Renal pelvis (tissue), 12 donors: ENCODE measurements at places on chromosomes 2 and 18. TPM values are rescaled to one million over a fixed set of nuclear protein-coding genes. Genes with fewer than 3 reads are reported as not detected.

The CHRNG gene
- polyA plus RNA-seq = 0.87 TPM

DNA sequence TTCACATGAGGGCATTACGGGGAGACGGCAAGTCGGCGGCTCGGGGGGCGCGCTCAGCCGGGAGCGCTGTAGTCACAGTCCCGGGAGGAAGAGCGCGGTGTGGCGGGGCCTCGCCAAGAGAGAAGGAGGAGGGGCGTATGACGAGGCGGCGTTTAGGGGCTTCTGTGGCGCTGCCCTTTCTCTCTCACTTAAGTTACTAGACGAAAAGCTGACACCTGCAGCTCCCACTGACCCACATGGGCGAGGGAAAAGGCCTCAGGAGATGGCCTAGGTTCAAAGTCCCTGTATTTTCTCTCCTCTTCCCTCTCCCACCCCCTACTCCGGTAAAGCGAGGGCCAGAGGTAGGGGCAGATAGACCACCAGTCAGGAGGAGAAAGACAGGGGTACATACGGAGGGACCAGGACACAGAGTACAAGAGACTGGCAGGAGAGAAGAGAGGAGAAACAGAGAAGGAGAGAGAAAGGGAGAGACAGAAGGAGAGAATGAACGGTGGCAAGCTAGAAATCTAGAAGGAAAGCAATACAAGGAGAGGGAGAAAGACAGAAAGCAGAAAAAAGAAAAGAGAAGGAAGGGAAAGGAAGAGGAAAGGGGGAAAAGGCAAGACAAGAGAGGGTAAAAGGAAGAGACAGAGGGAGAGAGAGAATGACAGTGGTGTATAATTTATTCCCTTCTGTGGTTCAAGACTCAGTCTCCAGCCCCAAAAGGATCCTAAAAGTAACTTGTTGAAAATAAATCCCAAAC is 3.8 kb downstream of the SIX2 start:
- DNase-seq = no peak

GRCh38 chr2:28835781-28836180 is 25.1 kb downstream of the SPDYA start:
- no peak for DNase-seq

DNA sequence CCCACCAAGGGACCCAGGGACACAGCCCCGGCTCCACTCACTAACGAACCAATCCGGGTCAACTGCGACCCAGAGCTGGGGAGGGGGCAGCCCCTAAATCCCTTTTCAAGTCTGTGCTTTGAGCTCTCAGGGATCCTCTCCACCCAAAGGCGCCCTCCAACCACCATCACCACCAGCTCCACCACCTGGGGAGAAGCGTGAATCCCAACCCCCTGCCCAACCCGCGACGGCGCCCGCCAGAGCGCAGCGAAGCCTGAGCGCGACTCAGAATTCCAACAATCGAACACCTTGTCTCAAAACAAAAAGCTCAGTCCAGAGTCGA is 497 bp downstream of the DSC3 start:
- no peak for DNase-seq

GRCh38 chr2:8550481-8550880 is 131.4 kb upstream of the ID2 start:
- no peak for DNase-seq
